Stimulated activated CD4-positive, alpha-beta T cell treated with anti-CD3 and anti-CD28 coated beads, Interleukin-15, amount 100 ng/mL, for 48 hours (primary cell): ENCODE measurements at places on chromosomes 2 and 18.

- no peak for DNase-seq
Observed at GRCh38 chr18:74818516-74819175, 221.0 kb downstream of the ZNF407 start.

DNA sequence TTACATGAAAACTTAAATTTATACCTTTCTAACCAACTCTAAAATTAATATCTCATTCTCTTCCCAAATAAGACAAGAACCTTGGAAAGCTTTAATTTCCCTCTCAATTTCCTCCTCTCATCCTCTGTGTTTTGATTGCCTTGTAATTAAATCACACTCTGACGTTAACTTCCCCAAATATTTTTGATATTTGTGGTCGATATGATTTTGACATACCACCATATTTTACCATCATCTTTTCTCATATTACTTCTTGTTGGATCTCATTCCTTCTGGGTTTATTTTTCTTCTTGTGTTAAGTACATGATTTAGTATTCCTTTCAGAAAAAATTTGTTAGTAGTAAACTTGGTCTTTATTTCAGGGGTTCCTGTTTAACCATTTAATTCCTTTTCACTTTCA lies 69.6 kb downstream of the RDH14 start:
- no peak for DNase-seq

DNA sequence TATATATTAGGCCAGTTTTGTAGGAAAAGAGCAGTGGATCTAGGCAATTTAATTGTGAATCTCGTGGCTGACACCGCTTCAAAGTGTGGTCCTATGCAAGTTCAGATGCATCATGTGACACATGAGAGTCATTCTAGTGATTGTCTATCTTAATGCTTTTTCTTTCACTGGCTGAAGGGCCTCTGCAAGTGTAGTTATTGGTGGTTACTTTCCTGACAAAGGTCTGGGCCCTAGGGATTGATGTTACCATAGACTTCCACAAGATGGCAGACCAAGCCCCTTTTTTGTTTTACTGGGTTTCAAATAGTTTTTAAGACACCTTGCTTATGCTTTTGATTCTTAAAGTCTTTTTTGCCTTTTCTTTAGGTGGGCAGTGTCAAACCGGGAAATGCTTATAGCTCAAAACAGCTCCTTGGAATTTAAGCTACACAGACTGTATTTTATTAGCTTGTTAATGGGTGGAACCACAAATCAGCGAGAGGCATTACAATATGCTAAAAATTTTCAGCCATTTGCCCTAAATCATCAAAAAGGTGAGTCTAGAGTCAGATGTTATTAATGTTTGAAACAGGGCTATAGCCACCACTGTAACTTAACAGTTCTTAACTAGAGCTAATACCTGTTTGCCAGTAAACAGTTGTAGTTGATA lies 25.9 kb downstream of the CD8A start:
- DNase-seq, result no peak

GRCh38 chr2:172448544-172449267 lies 21.3 kb downstream of the ITGA6 start:
- DNase-seq, result no peak

DNA sequence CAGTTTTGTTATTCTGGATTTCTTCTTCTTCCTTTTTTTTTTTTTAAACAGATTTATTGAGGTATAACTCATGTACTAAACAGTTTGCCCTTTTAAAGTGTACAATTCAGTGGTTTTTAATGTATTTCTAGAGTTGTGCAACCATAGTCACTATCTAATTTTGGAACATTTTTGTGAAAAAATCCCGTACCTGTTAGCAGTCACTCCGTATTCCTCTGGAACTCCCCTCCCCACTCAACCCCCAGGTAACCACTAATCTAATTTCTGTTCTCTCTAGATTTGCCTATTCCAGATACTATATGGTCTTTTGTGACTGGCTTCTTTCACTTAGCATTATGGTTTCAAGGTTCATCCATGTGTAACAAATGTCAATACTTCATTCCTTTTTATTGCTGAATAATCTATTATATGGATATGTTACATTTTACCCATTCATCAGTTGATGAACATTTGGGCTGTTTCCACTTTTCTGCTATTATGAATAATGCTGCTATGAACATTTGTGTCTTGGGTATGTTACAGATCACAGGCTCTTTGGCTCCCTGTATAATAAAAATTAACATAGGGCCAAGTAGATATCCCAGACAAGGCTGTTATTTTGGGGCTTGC lies 21.9 kb downstream of the EHBP1 start:
- no peak for DNase-seq

- DNase-seq, result no peak
Observed at GRCh38 chr2:234252772-234253171, 202.3 kb downstream of the SPP2 start.

- no peak for DNase-seq
Observed at GRCh38 chr2:112163541-112163981, 25.4 kb downstream of the FBLN7 start.

DNA sequence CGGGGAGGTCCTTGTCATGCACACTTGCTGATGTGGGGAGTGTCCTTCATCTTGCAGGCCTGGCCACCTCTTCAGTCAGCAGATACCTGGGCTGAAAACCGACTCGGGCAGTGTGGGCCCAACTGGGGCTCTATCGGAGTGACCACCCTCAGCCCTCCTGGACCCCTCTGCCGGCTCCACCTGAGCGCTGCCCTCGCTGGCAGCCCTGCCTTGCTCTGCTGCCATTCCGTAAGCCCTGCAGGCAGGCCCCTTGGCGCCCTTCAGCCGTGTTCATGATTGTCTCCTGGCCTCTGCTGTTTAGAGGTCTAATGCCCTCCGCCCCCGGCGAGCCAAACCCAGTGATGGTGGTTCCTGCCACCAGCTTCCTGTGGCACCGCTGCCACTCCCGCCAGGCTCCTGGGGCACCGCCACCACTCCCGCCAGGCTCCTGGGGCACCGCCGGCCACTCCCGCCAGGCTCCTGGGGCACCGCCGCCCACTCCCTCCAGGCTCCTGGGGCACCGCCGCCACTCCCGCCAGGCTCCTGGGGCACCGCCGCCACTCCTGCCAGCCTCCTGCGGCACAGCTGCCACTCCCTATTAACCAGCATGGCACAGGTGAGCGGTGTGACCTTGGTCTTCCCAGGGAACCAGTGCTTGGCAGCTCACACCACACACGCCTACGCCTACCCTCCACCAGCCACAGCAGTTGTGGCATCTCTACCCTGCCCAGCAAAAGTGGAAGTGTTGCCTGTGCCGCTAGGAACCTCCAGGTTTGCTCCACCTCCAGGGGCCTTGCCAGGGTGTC lies 15.9 kb downstream of the CAPN10 start:
- DNase-seq, result no peak

DNA sequence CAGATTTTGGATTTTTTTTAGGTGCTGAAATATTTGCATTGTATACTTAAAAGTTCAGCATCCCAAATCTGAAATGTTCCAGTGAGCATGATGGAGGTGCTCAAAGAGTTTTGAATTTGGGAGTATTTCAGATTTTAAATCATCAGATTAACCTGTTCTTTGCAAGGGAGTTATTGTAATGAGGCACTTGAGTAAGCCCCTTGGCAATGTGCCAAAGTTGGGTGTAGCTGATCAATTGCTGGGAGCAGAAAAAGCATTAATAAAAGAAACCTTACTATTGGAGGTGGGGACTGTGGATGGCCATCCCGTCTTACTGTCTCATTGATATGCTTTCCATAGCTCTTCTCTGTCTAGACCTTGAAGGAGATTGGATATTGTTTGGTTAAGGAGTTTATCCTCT lies 28.3 kb downstream of the MALT1 start:
- DNase-seq, result no peak

- DNase-seq, result peak; percentile 24
Observed at GRCh38 chr2:240997856-240998705, at the start of gene SNED1. Gene SNED1 (plus strand): TSS chr2:240998618. CDS start chr2:240998838, 220 bp downstream.

DNA sequence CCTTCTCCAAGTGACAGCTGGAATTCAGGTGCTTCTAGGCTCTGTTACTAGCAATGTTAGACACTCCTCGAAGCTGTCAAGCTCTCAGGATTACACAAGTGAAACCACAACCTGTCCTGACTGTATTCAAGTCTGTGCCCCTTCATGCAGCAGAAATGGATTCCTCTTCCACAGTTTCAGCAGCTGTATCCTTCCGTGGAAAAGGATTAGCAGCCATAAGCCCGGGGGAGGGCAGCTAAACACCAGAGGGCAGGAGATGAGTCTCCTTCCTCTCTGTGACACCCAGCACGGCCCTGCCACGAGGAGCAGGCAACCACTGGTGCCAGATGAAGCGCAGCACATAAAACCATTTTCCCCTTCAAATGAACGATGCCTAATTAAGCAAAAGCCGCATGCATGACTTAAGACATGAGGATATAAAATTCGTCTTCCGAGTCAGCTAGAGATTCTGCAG lies 1.2 kb downstream of the ST3GAL5 start:
- DNase-seq, result no peak

- no peak for DNase-seq
Observed at GRCh38 chr2:63590626-63591408, 2.1 kb downstream of the MDH1 start.

DNA sequence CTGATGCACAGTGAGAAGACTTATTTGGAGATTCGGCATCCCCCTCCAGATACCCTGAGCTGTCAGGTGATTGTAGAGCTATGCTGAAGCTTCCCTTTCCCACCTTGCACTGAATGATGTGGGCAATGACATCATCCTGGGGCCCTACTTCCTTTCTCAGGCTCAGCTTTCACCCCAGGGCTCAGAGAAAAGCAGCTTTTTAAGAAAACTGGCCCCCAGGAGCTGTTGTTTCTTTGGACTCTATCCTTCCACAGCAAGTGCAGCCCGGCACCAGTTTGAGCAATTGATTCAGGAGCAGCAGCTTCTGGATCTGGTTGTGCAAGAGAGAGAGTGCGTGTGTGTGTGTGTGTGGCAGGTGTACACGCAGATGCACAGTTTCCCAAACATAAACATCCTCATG lies 251.3 kb downstream of the ANAPC1 start:
- DNase-seq, result no peak

DNA sequence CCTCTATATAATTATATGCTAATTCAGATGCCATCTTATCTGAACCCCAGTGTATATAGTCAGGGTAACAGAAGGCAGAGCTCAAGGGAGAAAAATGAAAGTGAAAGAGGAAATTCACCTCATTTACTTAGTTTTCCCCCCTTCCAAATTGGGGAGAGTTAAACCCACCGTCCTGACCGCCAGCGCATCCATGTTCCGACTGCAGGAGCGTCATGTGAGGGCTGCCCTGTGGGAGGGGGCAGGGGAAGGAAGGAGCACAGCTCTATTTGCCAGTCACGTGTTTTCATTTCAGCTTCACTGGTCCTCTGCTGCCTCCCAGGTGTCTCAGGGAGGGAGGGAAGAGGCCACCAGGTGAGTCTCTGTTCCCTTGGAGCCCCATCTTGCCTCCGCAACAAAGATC lies 13.2 kb downstream of the CNNM4 start:
- DNase-seq, result no peak

DNA sequence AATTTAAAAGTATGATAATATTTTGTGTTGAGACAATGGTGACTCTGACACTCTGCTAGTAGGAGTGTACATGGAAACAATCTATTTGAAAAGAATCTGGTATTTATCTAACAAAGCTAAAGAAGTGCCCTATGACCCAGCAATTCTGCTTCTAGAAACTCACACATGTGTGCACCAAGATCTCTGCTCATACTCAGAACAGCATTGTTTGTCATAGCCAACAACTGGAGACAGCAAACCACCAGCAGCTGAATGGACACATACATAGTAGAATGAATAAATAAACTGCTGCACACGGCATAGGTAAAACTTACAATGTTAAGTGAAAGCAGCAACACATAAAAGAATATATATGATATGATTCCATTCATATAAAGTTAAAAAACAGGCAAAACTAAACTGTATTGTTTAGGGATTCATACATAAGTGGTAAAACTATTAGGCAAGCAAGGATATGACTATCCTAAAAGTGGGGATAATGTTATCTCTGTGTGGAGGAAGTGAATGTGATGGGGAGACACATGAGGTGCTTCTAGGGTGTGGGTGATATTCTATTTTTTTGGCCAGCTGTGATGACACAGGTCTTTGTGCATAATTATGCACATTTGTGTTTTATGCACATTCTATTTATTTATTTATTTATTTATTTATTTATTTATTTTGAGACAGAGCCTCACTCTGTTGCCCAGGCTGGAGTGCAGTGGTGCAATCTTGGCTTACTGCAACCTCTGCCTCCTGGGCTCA lies 71.1 kb downstream of the RFTN2 start:
- no peak for DNase-seq

- DNase-seq, result no peak
Observed at GRCh38 chr2:169619946-169620345, 35.8 kb downstream of the PPIG start.

GRCh38 chr2:46482490-46482889 lies 3.1 kb downstream of the TMEM247 start:
- DNase-seq, result no peak

- DNase-seq, result no peak
Observed at GRCh38 chr18:49225160-49225559, 235.3 kb downstream of the DYM start.

- DNase-seq, result no peak
Observed at GRCh38 chr2:46647041-46647440, 167.7 kb downstream of the TMEM247 start.

DNA sequence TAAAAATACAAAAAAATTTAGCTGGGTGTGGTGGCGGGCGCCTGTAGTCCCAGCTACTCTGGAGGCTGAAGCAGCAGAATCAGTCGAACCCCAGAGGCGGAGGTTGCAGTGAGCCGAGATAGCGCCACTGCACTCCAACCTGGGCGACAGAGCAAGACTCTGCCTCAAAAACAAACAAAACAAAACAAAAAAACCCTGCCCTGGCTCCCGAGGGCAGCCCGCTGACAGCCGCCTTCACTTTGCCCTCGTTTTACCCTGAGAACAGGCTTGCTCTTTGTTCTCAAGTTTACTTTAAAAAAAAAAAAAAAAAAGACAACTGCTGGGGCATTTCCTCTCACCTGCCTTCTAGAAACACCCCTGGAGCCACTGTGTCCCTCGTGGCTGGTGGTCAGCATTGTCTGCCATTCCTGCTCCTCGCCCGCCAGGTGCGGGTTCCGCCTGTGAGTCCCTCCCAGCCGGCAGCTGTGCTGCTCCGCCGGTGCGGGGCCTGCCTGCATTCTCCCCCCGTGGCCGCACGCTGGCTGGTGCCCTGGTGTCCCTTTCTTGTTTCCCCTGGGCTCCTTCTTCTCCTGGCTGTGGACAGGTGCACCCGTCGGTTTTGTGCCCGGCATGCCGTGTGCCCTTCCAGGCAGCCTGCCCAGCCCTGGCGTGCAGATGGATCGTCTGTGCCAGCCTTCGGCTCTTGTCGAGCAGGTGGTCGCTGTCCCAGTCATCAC lies 105.7 kb downstream of the USP40 start:
- DNase-seq, result no peak
